Stomach (tissue), 19 donors: ENCODE measurements at places on chromosomes 16 and 17. TPM values are rescaled to one million over a fixed set of nuclear protein-coding genes. Genes with fewer than 3 reads are reported as not detected.

DNA sequence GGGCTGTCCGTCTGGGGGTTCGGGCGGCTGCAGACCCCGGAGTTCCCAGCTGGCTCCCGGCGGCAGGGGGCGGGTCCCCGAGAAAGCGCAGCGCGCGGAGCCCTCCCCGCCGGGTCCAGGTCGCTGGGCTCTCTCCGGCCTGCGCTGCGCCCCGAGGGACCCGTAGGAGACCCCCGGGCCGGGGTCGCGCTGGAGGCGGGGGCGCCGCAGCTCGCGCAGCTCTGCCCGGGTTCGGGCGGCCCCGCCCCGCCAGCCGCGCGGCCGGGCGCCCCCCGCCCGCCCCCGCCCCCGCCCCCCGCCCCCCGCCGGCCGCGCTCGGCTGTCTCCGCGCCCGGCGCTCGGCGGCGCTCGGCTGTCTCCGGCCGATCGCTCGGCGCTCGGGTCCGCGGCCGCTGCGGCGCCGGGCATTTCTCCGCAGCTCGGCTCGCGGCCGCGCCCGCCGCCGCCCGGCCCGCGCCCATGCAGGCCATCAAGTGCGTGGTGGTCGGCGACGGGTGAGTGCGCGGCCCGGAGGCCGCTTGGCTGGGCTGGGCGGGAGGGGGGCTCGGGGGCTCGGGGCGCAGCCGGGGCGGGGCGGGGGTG lies at the start of gene RAC3:
Gene RAC3 (plus strand): TSS at position 376 of the 582 bp plus-strand sequence. CDS start 84 bp downstream, at position 460.
- peak; percentile 83 for DNase-seq

The PTX4 gene
- total RNA-seq, result not detected

DNA sequence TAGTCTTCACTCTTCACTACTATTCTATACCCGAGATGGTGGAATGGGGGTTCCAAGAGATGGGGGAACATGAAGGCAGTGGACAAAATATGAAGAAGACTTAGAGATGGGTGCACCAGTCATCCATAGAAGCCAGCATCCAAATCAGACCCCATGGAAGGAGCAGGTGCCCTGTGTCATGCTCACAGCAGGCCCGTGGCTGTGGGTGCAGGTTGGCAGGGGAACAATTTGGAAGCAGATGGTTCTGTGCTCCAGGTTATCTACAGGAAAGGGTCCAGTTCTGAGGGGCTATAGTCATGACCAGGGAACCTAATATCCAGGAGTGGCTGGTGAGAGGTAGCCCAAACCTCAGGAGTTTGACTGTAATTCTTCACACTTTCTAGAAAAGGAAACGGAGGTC lies 9.6 kb upstream of the LPCAT2 start:
- no peak for DNase-seq

GRCh38 chr16:81229811-81230210 lies 8.7 kb upstream of the BCO1 start:
- DNase-seq, result no peak

- no peak for DNase-seq
These were observed 5.1 kb downstream of the LYRM9 start for GRCh38 chr17:27888067-27888466.
